ENCODE measurements at places on chromosomes 11 and 22. TPM values are rescaled to one million over a fixed set of nuclear protein-coding genes. Genes with fewer than 3 reads are reported as not detected.
A peak's percentile ranks its signal among the peaks of the same experiment; 100 is the strongest.

DNA sequence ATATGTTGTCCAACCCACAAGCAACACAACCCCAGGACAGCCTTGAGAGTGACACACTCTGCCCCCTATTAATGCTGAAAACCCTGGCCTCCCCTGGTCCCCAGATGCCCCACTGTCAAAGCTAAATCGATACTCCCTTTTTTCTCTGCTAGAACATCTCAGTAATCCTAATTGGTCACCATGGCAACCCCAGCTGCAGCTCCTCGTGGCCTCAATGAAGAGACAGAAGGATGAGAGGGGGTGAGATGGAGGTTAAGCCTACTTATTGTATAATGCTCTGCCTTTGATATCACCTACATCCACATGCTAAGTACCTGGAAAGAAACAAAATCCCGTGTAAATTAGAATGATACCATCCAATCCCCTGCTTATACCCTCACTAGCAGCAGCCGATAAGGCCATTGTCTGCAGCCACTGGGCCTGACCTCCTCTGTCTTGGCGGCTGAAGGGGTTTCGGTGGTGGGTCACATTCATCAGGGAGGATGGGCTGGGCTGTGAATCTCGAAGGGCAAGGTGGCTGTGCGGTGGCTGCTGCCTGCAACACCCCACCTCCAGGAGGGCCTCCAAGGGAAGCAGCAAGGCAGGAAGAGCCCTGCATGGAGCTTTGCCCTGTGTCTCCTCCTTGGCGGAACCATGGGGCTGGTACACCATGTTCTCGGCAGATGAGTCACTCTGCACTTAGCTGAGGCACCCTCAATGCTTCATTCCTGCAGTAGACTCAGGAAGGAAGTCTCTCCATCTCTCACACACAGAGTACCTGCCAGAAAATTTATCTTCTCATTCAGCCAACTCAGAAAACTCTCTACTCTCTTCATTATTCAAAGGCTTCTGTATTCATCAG is 399.5 kb downstream of the BUD13 start:
- no peak overlapping the region for H3K4me3 ChIP-seq
- DNase-seq = no peak
- no peaks in the 10 kb centered on the region for H3K36me3 ChIP-seq
- no peak overlapping the region for H3K27ac ChIP-seq

GRCh38 chr11:114026355-114026754 is 33.2 kb upstream of the ZBTB16 start:
- peak; percentile 29 for DNase-seq
- no peak overlapping the region for H3K27ac ChIP-seq
- no peaks in the 10 kb centered on the region for H3K36me3 ChIP-seq
- H3K4me1 ChIP-seq = no peaks in the 10 kb centered on the region
- H3K4me3 ChIP-seq = no peak overlapping the region

DNA sequence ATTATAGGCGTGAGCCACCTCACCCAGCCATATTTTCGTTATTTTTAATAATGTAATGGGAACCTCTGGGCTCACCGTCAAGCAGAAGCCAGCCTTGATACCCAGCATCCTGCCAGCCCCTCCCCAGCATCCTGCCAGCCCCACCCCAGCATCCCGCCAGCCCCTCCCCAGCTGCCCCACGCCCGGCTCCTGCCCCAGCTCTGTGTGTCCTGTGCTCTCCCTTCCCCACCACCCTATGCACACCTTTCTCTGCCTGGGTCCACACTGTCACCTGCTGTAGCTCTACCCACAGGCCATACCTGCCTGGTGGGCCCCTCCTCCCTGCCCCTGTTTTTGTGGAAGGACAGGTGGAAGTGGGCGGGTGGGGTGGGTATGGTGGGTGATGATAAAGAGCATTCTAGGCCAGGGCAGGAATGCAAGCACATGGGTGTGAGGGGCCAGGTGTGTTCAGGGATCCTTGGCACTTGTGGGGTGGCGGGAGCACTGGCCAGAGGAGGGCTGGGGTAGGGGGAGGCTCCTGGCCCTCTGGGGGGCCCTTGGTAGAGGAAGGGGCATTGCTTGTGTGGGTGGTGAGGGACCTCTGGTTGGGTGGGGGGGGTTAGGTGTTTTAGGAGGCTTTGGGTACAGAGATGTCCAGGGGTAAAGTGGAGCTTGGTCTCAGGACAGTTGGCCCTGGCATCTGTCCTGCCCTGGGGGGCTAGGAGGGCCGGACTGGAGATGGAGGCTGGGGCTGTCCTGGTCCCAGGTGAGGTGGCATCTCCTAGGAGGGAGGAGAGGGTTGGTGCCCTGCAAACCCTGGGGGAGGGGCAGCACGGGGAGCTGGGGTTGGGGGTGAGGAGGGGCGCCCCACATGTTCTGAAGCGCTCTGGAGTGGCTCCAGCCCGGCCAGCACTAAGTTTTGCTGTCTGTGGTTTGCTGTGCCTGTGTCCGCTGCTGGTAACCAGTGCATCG is 25.9 kb upstream of the GRAMD4 start:
- DNase-seq = peak; percentile 72
- H3K27ac ChIP-seq = no peak overlapping the region
- no peaks in the 10 kb centered on the region for H3K27me3 ChIP-seq
- no peaks in the 10 kb centered on the region for H3K36me3 ChIP-seq

- no peaks in the 10 kb centered on the region for H3K27me3 ChIP-seq
- H3K4me1 ChIP-seq = no peaks in the 10 kb centered on the region
- H3K27ac ChIP-seq = no peak overlapping the region
- H3K4me3 ChIP-seq = no peak overlapping the region
- DNase-seq = no peak
- H3K36me3 ChIP-seq = no peaks in the 10 kb centered on the region
These were observed 137.7 kb downstream of the MN1 start for GRCh38 chr22:27663812-27664211.

The CYB561A3 gene
- total RNA-seq = 36.8 TPM

The CARNS1 gene
- total RNA-seq = 1.7 TPM

DNA sequence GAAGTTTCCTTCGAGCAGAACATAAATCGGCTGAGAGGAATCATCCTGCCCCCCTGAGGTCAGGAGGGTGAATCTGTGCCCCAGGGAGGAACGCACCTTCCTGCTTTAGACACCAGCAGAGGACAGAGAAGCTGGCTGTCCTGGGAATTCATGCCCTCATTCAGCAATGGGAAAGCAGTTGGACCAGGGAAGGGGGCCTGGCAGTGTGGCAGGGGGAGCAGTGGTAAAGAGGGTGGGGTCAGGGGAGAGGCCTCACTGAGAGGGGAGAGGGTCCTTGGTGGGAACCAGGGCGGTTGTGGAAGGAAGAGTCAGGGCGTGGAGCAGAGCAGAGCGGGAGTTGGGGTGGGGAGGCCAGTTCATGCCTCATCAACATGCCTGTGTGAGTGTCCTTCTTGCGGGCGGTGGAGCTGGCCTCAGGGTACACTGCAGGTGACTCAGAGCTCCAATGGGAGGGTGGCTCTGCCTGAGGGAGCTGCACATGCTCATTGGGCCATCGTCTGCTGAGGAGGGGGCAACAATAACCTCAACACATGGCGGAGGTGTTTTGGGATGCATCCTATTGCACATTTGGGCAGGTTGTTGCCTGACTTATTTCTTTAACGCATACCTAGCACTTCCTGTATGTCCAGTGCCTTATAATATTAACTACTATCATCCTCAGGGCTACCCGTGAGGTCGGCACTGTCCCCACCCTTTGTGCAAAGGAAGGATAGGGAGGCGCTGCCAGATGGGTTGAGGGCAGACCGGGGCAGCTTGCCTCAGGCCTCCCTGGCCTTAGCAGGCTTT is 23.2 kb downstream of the MED15 start:
- H3K4me3 ChIP-seq = no peak overlapping the region
- no peaks in the 10 kb centered on the region for H3K27me3 ChIP-seq
- H3K27ac ChIP-seq = peak overlapping the region; percentile 67

DNA sequence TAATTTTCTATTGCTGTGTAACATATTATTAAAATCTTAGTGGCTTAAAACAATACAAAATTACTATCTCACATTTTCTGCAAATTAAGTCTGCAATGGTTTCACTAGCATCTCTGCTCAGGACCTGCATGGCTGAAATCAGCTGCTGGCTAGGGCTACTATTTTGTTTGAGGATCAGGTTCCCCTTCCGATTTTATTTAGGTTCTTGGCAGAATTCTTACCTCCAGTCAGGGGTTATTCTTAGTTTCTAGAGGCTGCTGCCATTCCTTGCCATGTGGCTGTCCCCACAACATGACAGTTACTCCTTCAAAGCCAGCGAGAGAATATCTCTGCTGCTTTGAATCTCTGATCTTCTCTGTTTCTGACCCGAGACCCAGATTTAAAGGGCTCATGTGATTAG is 424.5 kb upstream of the ANO5 start:
- no peak overlapping the region for H3K4me3 ChIP-seq
- no peaks in the 10 kb centered on the region for H3K27me3 ChIP-seq
- no peak for DNase-seq

DNA sequence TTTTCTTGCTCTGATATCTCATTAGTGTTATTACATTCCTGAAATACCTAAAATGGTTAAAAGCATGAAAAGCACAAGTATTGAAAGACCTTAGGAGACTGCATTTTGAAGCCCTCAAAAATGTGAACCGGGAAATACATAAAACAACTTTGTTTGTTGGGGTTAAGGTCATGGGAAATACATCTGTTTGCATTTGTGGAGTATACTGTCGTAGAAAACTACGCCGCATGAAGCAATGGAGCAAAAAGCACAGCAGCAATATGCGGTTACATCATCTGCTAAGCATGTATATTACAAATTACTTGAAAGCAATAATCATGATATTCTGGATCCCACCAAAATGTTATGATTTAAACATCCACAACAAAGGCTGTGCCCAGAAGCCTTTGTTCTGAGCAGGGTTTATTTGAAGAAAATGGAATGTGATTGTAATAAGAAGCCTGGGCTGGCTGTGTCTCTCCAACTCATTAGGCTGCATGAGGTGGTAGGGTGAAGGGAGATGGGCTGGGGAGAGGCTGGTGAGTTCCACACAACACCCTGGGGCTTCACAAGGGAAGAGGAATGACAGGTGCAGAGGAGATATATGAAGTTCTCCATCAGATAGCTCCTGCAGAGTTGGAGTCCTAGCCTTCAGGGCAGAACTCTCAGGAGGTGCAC is 64.7 kb upstream of the LIN7C start:
- DNase-seq = no peak
- H3K27me3 ChIP-seq = no peaks in the 10 kb centered on the region
- H3K4me1 ChIP-seq = peaks cover 3% of the 10 kb centered on the region
- H3K4me3 ChIP-seq = no peak overlapping the region
- H3K27ac ChIP-seq = no peak overlapping the region
- no peaks in the 10 kb centered on the region for H3K36me3 ChIP-seq

DNA sequence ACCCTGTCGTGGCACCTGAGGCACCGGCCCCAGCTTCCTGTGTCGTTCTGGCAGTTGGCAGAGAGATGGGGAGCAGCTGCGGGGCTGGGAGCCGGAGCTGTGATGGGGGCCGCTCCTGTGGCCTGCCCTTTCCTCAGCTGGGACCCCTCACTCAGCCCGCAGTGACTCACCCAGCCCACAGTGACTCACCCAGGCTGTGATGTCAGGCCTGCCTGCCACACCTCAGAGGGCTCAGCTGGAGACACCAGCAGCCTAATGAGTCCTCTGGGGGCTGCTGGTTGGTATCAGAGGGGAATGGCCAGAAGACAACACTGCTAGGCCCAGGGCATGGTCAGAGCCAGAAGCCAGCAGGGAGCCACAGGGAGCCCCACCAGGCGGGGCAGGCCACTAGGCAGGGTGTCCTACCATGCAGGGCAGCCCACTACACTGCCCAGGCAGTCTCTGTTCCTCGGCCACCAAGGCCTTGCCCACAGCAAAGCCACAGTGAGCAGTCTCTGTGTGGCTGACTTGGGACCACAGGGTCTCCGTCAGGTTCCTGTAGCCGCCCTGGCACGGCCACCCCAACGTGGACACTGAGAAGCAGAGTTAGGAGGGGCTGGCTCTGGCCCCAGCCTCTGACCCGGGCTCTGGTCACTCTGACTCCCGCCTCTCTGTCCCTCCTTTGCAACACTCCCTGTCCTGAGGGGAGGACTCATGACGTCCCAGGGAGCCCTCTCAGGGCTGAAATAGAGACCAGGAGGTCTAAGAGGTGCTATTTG is 4.2 kb upstream of the FXYD2 start:
- peak; percentile 93 for DNase-seq
- peaks cover 51% of the 10 kb centered on the region for H3K4me1 ChIP-seq
- no peaks in the 10 kb centered on the region for H3K27me3 ChIP-seq
- no peaks in the 10 kb centered on the region for H3K36me3 ChIP-seq
- peak overlapping the region; percentile 28 for H3K4me3 ChIP-seq
- peak overlapping the region; percentile 93 for H3K27ac ChIP-seq

The DNAJB7 gene
- total RNA-seq = not detected

- no peaks in the 10 kb centered on the region for H3K4me1 ChIP-seq
- no peak overlapping the region for H3K4me3 ChIP-seq
- H3K36me3 ChIP-seq = no peaks in the 10 kb centered on the region
- H3K27ac ChIP-seq = peak overlapping the region; percentile 68
These were observed 80.7 kb downstream of the MICAL3 start for GRCh38 chr22:17943533-17944249.

DNA sequence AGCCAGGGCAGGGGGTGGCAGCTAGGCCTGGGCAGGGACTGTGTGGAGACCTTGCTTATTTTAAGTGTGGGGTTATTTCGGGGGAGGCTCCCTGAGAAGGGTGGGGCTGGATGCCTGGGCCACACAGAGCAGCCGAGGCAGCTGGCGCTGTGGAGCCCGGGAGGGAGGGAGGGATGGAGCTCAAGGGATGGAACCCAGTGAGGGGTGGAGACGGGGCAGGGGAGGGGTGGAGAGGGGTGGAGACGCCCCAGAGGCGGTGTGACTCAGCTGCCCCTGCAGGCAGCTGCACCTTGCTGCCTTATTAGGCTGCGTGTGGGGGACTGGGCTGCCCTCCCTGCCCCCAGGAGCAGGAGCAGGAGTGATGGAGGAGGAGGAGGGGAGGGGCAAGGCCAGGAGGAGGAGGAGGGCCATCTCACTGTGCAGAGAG is 9.8 kb upstream of the TSSC4 start:
- no peak overlapping the region for H3K4me3 ChIP-seq
- H3K27ac ChIP-seq = no peak overlapping the region
- no peaks in the 10 kb centered on the region for H3K36me3 ChIP-seq
- no peak for DNase-seq

DNA sequence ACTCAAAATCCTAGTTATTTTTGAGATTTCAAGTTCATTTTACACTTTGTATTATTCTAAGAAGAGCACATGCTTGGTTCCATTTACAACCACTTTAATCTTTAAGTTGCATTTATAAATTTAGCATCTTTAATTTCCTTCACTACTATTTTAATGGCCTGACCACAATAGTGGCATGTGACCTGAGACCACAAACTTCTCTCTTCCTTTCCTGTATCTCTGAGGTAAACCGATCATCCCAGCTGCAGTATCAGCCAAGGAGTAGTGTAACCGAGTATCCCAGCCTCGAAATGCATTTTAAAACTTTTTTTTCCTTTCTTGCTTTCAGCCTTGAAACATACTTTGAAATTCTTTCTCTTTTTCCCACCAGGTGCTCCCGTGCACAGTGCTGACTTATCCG is 28.7 kb upstream of the CBX6 start:
- H3K4me1 ChIP-seq = no peaks in the 10 kb centered on the region
- no peak overlapping the region for H3K27ac ChIP-seq
- no peak overlapping the region for H3K4me3 ChIP-seq

DNA sequence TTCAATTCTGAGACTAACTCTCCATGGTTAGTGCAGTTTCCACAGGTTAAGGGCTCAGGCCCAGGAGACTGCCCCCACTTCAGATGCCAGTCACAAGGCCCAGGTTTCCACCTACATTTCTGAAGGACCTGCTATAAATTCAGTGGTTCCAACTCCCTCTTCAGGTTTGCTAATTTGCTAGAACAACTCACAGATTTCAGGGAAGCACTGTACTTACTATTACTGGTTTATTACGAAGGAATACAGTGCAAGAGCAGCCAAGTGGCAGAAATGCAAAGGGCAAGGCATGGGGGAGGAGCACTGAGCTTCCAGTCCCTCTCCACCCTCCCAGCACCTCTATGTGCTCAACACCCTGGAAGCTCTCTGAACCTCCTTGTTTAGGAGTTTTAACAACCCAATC is 39.3 kb upstream of the SPON1 start:
- H3K4me1 ChIP-seq = peaks cover 3% of the 10 kb centered on the region
- peak; percentile 68 for DNase-seq
- H3K27ac ChIP-seq = no peak overlapping the region

The IGSF9B gene
- 10.4 TPM for total RNA-seq

All from kidney (tissue), 22 donors.